ENCODE measurements at places on chromosomes 1 and 21. TPM values are rescaled to one million over a fixed set of nuclear protein-coding genes. Genes with fewer than 3 reads are reported as not detected.

DNA sequence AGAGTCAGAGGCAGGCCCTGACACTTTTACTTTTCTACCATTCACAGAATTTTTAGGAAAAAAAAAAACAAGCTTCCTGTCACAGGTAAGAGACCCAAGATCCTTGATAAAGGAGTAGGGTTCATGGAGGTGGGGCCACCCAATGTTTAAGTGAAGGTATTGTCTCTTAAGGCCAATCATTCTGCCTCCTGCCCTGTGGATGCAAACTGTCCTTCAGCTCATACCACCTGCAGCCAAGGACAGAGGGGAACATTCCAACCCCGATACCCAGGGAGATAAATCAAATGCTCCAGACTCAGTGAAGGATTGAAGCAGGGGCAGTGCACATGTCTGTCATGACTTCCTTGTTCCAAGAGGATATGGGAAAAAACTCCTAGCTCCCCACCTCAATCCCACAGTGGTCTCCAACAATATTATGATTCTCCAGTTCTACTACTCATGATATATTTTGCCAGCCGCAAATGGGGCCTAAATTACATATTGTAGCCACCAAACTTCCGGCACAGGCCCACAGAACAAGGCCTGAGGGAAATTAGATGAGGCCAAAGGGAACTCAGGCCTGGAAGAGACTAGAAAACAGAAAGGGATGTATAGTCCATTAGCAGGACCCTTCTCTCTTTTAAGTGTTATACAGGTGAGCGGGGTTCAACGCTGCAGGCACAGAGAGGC lies 59.5 kb downstream of the TRABD2B start:
- H3K4me3 ChIP-seq = no peak overlapping the region
- no peaks in the 10 kb centered on the region for H3K27me3 ChIP-seq
- H3K27ac ChIP-seq = peak overlapping the region; percentile 58
- H3K4me1 ChIP-seq = peaks cover 17% of the 10 kb centered on the region
- no peaks in the 10 kb centered on the region for H3K36me3 ChIP-seq

GRCh38 chr1:109546311-109547109 lies 1.9 kb upstream of the GNAI3 start:
- DNase-seq = peak; percentile 97
- H3K27me3 ChIP-seq = no peaks in the 10 kb centered on the region
- H3K27ac ChIP-seq = peak overlapping the region; percentile 98
- no peaks in the 10 kb centered on the region for H3K36me3 ChIP-seq

GRCh38 chr1:109083923-109084322 lies 6.6 kb upstream of the TMEM167B start:
- H3K36me3 ChIP-seq = no peaks in the 10 kb centered on the region
- H3K27me3 ChIP-seq = no peaks in the 10 kb centered on the region
- peak; percentile 59 for DNase-seq
- H3K4me3 ChIP-seq = no peak overlapping the region
- no peak overlapping the region for H3K27ac ChIP-seq
- peaks cover 2% of the 10 kb centered on the region for H3K4me1 ChIP-seq

DNA sequence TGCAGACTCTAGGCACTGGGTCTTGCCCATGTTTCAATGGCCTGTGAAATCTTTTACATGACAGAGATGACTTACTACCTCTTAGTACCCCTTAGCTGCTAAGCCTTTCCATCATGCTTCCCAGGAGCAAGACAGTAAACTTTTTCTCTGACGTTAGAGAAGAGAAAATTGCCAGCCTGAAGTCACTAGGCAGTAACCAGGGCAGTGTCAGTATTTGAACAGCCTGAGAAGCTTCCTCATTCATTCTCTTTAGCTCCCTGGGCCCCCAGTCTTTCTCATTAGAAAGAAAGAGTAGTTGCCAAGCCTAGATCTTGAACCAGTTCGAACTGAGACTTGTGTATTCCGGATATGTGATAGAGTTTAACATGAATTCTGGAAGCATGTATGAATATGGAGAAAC lies 99.2 kb downstream of the ERG start:
- no peaks in the 10 kb centered on the region for H3K36me3 ChIP-seq
- H3K27ac ChIP-seq = no peak overlapping the region
- H3K4me3 ChIP-seq = no peak overlapping the region
- DNase-seq = no peak
- peaks cover 8% of the 10 kb centered on the region for H3K27me3 ChIP-seq

DNA sequence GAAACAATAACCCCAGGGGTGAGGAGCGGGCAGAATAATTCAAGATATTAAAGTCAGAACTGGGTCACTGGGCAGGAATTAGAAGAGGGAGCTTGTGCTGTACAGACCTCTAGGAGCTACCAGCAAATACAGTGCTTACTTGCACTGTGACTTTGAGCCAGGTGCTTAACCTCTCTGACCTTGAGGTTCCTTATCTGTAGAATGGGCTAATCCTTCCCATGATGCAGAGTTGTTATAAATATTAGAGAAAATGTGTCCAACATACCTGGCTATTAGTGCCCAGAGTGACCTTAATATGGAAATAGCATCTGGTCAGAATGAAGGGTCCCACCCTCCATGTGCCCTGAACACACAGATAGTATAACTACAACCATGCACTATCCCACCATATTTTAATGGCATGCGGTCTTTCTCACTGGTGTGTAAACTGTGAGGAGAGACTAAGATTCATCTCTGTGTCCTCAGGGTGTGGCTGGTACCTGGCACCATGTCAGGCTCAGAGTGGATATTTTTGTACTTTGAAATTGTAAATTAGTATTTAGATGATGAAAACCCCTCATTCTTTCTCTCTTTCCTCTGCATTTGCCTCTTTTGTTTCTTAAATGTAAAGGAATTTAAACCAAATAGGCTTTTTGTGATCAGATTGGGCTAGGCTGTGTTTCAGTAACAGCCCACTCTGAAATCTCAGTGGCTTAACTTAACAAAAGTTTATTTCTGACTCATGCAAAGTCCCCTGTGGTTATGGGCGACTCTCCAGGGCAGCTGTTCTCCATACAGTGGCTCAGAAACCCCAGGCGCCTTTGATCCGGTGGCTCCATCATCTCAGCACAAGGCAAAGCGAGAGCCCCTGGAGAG lies 60.0 kb upstream of the ROR1 start:
- no peak overlapping the region for H3K4me3 ChIP-seq
- peaks cover 4% of the 10 kb centered on the region for H3K4me1 ChIP-seq
- H3K27me3 ChIP-seq = no peaks in the 10 kb centered on the region
- no peak overlapping the region for H3K27ac ChIP-seq
- no peaks in the 10 kb centered on the region for H3K36me3 ChIP-seq

DNA sequence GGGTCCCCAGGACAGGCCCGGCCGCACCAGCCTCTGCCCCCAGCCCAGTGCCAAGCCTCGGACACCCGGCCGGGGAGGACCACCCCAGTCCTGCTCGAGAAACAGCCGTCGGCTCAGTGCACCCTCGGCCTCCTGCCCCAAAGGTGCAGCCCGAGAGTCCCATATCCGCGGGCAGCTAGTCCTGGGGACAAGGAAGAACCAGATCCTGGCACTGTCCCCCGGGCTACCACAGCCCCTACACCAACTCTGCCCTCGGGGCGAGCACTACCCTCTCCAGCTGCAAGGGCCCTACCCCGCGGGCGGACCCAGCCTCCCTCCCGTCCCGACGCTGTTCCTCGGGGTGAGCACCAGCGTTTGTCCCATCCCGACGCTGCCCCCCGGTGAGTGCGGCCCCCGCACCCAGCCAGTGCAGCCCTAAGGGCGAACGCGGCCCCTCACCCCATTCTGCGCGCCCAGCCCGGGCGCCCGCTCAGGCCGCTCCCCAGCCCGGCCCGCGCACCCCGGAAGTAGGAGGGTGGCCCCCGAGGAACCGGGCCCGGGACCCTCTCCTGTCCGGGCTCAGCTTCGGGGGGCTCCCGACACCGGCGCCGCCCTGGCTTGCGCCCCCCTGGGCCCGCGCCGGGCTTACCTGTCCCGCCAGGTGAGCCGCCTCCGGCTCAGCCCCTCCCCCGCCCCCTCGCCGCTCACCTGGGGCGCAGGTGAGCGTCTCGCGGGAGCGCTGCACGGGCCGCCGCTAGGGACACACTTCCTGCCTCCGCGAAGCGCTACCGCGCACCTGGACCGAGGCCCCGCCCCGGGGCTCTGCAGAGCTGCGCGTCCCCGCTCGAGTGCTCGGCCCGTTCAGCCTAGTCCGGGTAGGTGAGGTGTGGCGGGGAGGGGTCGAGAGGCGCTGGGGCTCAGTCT lies at the start of gene KDF1:
Gene KDF1, minus strand, starts transcription at position 747 of the 903 bp plus-strand sequence. CDS start 8,088 bp downstream, outside the sequence.
- H3K27ac ChIP-seq = peak within 1 kb of the TSS; percentile 88
- H3K27me3 ChIP-seq = peaks cover 3% of the 10 kb centered on the region
- H3K4me1 ChIP-seq = peaks cover 31% of the 10 kb centered on the region
- peak; percentile 92 for DNase-seq
- peak within 1 kb of the TSS; percentile 57 for H3K4me3 ChIP-seq

- H3K4me3 ChIP-seq = no peak overlapping the region
- H3K36me3 ChIP-seq = no peaks in the 10 kb centered on the region
Observed at GRCh38 chr1:71548398-71548890, 467.6 kb upstream of the ZRANB2 start.

GRCh38 chr21:42164818-42165217 lies 54.1 kb upstream of the ABCG1 start:
- H3K27me3 ChIP-seq = peaks cover 5% of the 10 kb centered on the region
- H3K27ac ChIP-seq = no peak overlapping the region
- H3K4me3 ChIP-seq = no peak overlapping the region
- peaks cover 11% of the 10 kb centered on the region for H3K4me1 ChIP-seq

DNA sequence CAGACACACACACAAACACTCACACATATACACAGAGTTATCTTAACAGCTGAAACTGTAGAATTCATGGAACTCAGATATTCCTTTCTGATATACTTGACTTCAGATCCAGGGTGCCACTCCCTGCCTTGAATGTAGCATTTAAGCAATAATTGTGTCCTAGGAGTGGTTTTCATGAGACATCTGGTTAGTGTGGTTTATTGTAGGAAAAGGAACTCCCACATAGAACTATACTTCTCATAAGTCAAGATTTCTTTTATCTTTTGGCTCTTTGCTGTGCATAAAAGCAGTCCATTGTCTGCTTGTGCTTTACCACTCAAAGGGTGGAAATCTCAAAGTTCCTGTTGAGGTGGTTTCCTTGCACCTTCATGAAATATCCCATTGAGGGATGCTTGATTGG lies 272.6 kb upstream of the SGIP1 start:
- H3K4me1 ChIP-seq = no peaks in the 10 kb centered on the region
- H3K27ac ChIP-seq = no peak overlapping the region
- DNase-seq = no peak
- H3K36me3 ChIP-seq = no peaks in the 10 kb centered on the region
- no peaks in the 10 kb centered on the region for H3K27me3 ChIP-seq
- H3K4me3 ChIP-seq = no peak overlapping the region

DNA sequence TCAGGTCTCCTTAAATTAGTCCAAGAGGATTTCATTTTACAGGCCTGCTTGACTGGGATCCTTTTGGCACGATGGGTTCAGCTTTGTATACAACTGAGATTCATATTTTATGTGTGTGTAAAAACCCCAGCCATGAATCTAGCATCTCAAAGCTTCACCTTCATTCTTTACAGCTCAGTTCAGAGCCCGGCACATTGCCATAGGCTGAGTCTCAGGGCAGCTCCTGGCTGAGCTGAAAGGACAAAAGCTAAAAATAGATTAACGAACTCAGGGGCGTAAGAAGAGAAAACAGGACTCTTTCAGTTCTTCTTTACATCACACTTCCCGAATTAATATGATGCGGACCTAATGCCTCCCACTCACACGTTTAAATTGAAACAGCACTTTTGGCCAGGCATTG lies 262.8 kb upstream of the PBX1 start:
- H3K27me3 ChIP-seq = no peaks in the 10 kb centered on the region
- H3K36me3 ChIP-seq = no peaks in the 10 kb centered on the region
- H3K4me3 ChIP-seq = no peak overlapping the region
- H3K4me1 ChIP-seq = no peaks in the 10 kb centered on the region
- DNase-seq = no peak
- no peak overlapping the region for H3K27ac ChIP-seq

GRCh38 chr1:234977875-234978396 lies 150.7 kb downstream of the TOMM20 start:
- peaks cover 66% of the 10 kb centered on the region for H3K4me1 ChIP-seq
- peak; percentile 56 for DNase-seq
- peak overlapping the region; percentile 95 for H3K27ac ChIP-seq
- H3K36me3 ChIP-seq = no peaks in the 10 kb centered on the region
- no peak overlapping the region for H3K4me3 ChIP-seq
- H3K27me3 ChIP-seq = no peaks in the 10 kb centered on the region

- no peaks in the 10 kb centered on the region for H3K4me1 ChIP-seq
- H3K27me3 ChIP-seq = no peaks in the 10 kb centered on the region
- H3K27ac ChIP-seq = no peak overlapping the region
Observed at GRCh38 chr1:87787551-87787950, 458.9 kb downstream of the LMO4 start.

DNA sequence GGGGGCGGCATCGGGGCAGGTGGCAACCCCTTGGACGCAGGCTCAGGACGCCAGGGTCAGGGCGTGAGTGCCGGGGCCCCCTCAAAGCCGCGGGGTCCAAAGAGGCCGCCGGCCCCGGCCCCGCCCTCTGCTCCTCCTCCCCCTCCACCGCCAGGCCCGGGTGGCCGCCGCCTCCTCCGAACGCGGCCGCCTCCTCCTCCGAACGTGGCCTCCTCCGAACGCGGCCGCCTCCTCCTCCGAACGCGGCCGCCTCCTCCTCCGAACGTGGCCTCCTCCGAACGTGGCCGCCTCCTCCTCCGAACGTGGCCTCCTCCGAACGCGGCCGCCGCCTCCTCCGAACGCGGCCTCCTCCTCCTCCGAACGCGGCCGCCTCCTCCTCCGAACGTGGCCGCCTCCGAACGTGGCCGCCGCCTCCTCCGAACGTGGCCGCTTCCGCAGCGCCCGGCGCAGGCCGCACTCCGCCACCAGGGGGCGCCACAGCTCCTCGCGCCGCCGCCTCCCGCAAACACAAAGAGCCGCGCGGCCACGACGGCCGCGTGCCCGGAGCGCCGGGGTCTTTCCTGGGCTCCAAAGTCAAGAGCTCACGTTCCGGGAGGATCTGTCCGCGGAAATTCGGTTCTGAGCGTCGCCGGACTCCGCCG lies 19.3 kb upstream of the SAMD11 start:
- peak overlapping the region; percentile 5 for H3K27ac ChIP-seq
- H3K36me3 ChIP-seq = no peaks in the 10 kb centered on the region
- peak overlapping the region; percentile 31 for H3K4me3 ChIP-seq

DNA sequence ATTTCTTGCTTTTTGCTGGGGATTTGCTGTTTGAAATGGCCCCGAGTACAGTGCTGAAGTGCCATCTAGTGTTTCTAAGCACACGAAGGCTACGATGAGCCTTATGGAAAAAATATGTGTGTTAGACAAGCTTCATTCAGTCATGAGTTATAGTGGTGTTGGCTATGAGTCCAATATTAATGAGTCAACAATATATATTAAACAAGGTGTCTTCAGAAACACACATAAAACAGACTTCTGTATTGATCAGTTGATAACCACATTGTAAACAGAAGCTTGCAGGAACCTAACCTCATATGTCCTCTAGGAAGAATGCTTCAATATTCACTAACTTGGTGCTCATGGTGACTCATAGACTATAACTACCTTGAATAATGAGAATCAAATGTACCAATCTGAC lies 1.7 kb upstream of the GJB5 start:
- no peaks in the 10 kb centered on the region for H3K36me3 ChIP-seq
- no peak overlapping the region for H3K27ac ChIP-seq
- no peak overlapping the region for H3K4me3 ChIP-seq
- no peaks in the 10 kb centered on the region for H3K4me1 ChIP-seq
- H3K27me3 ChIP-seq = peaks cover 28% of the 10 kb centered on the region

NHLH2 gene
- not detected for total RNA-seq

ZBTB18 gene
- total RNA-seq = 27.2 TPM

EVI5 gene
- 136 TPM for total RNA-seq

LTN1 gene
- total RNA-seq = 3.5 TPM

HHIPL2 gene
- total RNA-seq = not detected

KRTAP12-2 gene
- total RNA-seq = not detected

PTGFR gene
- 2.6 TPM for total RNA-seq

PTGS2 gene
- total RNA-seq = 46.9 TPM

TPTE gene
- not detected for total RNA-seq

GBP6 gene
- 1.1 TPM for total RNA-seq

NBPF6 gene
- total RNA-seq = not detected

TENT5C gene
- 27.1 TPM for total RNA-seq

NES gene
- 22.3 TPM for total RNA-seq

Measured in stomach (tissue), 19 donors.